Dorsolateral prefrontal cortex (tissue), 122 donors: ENCODE measurements at places on chromosomes 7 and 10.

- DNase-seq: no peak
These were observed 47.7 kb downstream of the LYZL2 start for GRCh38 chr10:30581779-30582380.

DNA sequence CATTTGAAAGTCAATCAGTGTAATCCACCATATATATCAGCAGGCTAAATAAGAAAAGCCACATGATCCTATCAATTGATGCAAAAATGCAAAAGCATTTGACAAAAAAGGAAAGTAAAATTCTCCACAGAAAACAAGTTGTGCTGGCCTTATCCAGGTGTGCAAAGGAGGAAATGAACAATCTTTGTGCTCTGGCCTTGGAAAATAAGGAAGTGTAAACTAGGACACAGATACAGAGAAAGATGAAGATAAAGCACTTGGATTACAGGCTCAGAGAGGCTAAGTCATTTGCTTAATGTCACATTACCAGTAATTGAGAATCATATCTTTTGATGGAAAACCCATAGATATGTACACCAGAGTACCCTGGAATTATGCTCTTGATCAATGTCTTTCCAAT lies 54.5 kb downstream of the CXCL12 start:
- DNase-seq: no peak

GRCh38 chr7:39509436-39509835 lies 56.8 kb upstream of the YAE1 start:
- no peak for DNase-seq

DNA sequence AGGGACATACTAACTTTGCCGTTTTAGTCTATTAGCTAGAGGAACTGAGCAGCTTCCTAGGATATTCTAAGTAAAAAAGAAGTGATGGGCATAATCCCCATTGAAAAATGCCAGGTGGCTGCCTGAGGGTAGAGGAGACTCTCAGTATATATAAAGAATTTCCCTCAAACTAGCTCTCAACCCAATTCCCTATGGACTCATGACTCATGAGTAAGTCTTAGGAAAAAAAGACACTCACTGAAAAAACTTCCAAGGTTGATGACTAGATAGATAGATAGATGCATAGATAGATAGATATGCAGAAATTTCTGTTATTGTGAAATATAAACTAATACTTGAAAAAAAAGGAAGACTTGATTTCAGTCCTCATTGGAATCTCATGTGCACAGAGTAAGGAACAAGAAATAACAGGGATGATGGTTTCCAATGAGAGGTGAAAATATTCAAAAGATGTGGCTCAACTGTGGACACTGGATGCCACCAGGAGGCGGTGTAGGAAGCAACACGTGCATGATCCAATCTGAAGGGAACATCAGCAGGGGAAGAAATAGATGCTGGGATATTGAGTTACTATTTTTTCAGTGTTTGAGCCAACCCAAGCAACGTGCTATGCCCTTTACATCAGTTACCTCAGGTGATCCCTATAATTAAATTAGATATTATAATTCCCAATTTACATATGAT lies 711.0 kb upstream of the LRRTM3 start:
- DNase-seq: no peak

- DNase-seq: peak; percentile 38
These were observed 711 bp downstream of the FAM221A start for GRCh38 chr7:23680414-23681405.
